ENCODE measurements at places on chromosomes 6 and 20.

GRCh38 chr6:21496706-21497105 is 96.8 kb upstream of the SOX4 start:
- DNase-seq, result no peak

- no peak for DNase-seq
Measured at GRCh38 chr6:108565893-108566292, 5.2 kb downstream of the FOXO3 start.

DNA sequence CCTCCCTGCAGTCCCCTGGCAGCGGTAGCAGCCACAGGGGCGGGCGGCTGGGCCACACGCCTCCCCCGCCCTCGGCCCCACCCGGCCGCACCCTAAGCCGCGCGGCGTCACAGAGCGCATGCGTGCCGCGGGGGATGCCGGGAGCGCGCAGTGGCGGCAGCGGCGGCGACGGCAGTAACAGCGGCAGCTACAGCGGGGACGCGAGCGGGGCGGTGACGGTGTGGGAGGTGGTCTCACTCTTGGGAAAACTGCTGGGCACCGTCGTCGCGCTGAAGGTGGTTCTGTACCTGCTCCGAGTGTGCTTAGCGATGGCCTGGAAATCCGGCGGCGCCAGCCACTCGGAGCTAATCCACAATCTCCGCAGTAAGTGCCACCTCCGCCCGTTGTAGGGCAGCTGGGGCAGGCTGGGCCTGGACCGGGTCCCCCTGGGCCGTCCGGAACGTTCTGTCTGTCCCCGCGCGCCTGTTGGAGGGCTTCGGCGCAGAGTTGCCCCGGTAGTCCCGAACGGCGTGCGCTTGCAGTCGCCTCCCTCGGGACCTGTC is at the start of gene PCMT1:
Gene PCMT1, plus strand, starts transcription at position 148 of the 542 bp plus-strand sequence. Its CDS starts 161 bp downstream, at position 309.
- peak; percentile 91 for DNase-seq

DNA sequence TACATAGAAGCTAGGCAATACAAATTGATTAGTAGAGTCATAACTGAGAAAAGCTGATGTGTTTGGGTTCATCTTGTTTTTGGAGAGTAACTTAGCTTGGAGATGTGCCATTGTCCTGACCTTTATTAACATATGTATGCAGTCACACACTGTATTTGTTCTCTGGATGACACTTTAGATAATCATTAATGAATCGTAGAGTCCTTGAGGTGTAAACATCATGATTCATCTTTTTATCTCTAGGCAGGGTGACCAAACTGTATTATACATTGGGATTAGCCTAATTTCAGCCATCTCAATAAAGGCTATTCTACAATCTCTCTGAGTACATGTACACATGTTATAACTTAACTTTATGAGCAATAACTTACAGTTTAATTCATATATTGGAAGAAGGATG is 3.6 kb upstream of the MTCL3 start:
- DNase-seq, result no peak

- no peak for DNase-seq
Measured at GRCh38 chr20:25750220-25750764, 53.6 kb upstream of the ZNF337 start.

DNA sequence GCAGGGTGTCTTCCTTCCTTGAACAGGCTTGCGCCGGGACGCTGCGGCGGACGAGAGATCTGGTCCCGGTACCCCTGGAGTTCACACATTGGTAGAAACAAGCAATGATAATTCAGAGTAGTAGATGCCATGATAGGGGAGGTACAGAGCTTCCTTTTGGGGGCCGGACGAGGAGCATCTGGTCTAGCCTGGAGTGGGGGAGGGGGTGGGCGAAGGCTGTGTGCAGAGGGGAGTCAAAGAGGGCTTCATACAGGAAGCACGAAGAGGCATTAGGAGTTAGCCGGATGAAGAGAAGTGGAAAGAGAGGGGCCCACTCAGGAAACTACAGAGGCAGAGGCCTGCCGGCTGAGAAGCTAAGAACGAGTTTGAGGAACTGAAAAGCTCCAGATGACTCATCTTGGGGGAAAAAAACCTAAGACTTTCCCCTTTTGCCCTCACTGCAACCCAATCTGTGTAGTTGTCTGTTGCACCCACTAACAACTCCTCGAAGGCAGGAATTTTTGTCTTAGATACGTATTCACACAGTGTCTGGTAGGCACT is 611 bp downstream of the CNPY3 start:
- DNase-seq, result no peak

- no peak for DNase-seq
Measured at GRCh38 chr6:39007575-39007974, 41.0 kb upstream of the GLP1R start.

GRCh38 chr20:5719861-5720403 is 30.3 kb upstream of the SHLD1 start:
- no peak for DNase-seq

- peak; percentile 43 for DNase-seq
Measured at GRCh38 chr6:157272866-157273755, 50.2 kb downstream of the TMEM242 start.

GRCh38 chr6:33847078-33847477 is 43.3 kb upstream of the MLN start:
- no peak for DNase-seq

- no peak for DNase-seq
Measured at GRCh38 chr6:80728101-80728750, 621.8 kb downstream of the BCKDHB start.

GRCh38 chr20:56630086-56630493 is 984 bp downstream of the TFAP2C start:
- no peak for DNase-seq

DNA sequence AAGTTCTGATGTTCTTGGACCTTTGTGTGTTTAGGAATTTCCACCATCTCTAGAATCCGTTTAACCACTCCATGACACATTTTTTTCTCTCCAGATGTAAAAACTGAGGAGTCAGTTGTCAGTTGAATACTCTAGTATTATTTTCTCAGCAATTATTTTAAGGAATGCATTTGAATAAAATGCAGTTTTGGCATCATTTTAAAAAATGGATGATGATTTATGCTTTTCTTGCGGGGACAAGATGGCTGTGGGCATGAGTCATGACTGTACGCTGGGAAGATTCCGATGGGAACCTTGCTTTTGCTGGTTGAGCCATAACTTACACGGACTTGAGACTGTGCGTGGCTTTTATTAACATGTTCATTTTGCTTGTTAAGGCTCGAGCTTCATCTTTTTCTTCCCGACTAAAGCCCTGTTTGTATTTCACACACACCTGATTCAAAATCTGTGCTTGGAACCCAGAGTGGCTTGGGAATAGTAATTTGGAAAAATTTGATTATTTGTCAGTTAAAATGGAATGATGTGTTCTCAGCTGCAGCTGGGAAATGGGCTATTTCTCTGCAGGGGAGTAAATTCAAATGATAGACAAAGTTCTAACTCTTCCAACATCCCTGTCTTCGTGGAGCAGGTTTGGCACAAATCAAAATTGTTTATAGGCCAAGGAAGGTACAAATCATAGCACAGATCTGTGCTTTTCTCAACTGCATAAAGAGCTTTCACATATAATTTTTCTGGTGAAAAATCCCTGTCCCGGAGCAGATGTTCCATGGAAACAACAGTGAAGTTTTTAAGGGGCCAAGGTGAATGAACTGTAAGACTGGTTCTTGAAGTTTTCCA is 470.5 kb upstream of the JAG1 start:
- no peak for DNase-seq

- no peak for DNase-seq
Measured at GRCh38 chr6:142683714-142684141, 261.2 kb downstream of the HIVEP2 start.

- peak; percentile 27 for DNase-seq
Measured at GRCh38 chr6:43246301-43247113, 3.2 kb downstream of the TTBK1 start.

- no peak for DNase-seq
Measured at GRCh38 chr20:3686867-3687321, 5.1 kb upstream of the ADAM33 start.

- peak; percentile 75 for DNase-seq
Measured at GRCh38 chr6:107822176-107823046, 1.7 kb downstream of the SCML4 start.

- no peak for DNase-seq
Measured at GRCh38 chr20:34375977-34376430, 12.9 kb downstream of the ITCH start.

GRCh38 chr6:10621213-10621612 is 73.2 kb downstream of the C6orf52 start:
- no peak for DNase-seq

- no peak for DNase-seq
Measured at GRCh38 chr6:137423451-137424168, 70.6 kb downstream of the OLIG3 start.

DNA sequence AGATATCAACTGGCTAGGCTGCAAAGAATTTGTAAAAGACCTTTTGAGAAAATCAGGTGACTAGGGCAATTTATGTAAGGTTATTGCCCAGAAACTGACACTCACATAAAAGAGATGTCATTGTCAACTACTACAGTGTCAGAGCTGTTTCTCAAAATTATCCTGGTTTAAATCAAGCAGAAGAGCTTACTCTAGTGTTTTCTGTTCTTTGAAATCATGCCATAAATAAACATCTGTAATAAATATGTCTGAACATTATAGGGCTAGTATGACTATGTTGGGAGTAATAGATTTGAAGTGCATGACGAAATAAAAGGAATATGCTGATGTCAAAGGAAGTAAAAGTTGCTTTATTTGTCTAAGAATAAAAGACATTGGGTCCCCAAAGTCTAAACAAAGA is 11.0 kb upstream of the PDSS2 start:
- DNase-seq, result no peak

DNA sequence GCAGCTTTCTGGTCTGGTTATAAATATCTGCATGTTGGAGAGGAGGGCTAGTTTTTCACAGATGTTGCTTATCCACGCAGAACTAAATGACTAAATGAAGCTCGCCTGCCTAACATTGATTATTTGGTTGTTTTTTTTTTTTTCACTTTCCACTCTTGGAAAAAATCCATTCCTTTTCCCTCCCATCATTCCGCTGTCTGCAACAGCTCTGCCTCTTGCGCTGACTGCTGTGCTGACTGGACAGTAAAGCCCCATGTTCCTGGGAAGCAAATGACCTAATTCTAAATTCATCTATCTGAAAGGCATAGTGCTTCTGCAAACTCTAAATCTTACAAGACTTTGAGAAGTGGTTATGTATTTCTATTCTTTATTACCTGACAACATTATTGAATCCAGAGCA is 255.5 kb upstream of the PLN start:
- no peak for DNase-seq

GRCh38 chr6:34150766-34151165 is 4.9 kb upstream of the GRM4 start:
- DNase-seq, result no peak

GRCh38 chr6:111700135-111700690 is 94.5 kb upstream of the TRAF3IP2 start:
- DNase-seq, result no peak

GRCh38 chr6:6674872-6675271 is 86.4 kb downstream of the LY86 start:
- no peak for DNase-seq

DNA sequence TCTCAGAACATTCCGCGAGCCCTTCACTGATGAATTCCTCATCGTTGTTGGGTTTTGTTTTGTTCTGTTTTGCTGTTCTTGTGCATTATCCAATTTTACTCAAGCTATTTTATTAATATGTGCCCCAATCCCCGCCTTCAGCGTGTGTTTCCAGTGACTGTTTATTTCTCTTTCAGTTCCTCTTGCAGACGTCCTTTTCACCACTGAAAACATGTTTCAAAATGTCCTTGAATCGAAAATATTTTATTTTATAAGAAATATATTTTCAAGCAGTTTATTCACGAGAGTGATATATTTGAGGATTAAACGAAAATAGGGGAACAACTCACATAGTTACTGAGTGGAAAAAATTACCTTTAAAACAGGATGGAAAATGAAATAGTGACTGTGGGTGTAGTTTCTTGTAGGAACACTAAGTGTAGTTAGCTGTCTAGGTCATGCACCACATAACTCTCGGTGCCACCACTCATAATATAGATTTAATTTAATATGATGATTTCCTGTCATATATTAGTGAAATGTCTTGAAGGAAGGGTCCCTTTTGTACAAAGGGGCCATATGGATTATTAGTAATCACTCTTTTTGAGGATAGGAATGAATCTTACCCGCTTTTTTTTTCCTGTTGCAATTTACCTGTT is 45.3 kb upstream of the HDDC2 start:
- DNase-seq, result no peak

DNA sequence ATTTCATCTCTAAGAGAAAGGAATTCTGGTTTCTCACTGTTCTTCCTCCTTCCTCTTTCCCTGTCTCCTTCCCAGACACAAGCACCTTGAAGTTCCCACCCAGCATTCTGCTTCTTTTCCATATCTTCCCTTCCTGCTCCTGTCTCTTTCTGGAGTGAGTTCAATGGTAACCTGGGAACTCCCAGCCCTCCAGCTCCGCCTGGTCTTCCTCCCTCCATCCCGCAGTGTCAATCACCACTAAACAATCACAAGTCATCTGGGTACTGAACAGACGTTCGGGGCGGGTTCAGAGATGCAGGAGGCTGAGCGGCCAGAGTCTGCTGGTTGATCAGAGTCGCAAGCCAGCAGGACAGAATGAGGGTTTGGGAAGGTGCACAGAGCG is 7.7 kb downstream of the TTBK1 start:
- DNase-seq, result no peak

GRCh38 chr6:81834141-81834681 is 81.7 kb upstream of the TENT5A start:
- DNase-seq, result no peak

DNA sequence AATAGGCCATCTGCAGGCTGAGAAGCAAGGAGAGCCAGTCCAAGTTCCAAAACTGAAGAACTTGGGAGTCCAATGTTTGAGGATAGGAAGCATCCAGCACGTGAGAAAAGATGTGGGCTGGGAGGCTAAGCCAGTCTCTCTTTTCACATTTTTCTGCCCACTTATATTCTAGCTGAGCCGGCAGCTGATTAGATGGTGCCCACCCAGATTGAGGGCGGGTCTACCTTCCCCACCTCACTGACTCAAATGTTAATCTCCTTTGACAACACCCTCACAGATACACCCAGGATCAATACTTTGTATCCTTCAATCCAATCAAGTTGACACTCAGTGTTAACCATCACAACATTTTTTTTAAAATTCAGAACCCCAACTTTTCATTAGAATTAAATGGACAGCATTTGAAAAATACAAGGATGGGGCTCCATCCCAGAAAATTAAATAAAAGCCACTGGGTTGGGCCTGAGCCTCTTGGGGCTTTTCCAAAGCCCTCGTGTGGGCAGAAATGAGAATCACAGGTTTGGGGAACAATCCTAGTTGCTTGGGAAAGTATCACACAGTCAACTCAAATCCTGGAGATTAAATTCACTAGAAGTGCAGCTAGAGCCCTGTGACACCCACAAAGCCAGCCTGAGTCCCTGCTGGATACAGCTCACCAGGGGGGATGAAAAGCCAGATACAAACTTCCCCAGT is 2.2 kb downstream of the CLDN20 start:
- DNase-seq, result no peak

GRCh38 chr6:90654166-90654565 is 67.3 kb upstream of the MAP3K7 start:
- no peak for DNase-seq

Data from CD4-positive, alpha-beta memory T cell (primary cell).